ENCODE measurements at places on chromosomes 7 and 10.

- no peak for DNase-seq
These were observed 23.4 kb upstream of the DMTF1 start for GRCh38 chr7:87128861-87129267.

- DNase-seq = no peak
These were observed 146.8 kb downstream of the CELF2 start for GRCh38 chr10:11164551-11164802.

DNA sequence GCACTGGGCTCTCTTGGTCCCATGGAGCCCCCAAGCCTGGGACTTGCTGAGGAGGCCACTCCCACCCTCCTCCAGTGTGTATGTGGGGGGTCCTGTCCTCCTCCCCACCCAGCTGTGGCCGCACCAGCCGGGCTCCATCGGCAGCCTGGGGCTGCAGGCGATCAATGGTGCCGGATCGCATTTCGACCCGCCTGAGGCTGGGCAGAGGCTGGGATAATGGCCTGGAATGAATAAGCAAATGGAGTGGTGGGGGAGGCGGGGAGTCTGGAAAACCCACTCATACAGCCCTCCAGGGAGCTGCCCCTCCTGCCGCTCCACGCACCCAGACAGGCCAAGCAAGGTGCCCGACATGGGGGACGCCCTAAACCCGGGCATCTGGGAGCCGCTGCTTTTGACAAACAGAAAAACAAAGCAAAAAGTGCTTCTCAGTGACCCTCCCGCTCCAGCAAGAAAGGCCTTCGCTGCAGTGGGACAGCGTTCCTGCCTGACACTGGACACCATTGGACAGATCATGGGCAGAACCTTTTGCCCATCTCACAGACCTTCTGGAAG lies 160.5 kb downstream of the NRF1 start:
- no peak for DNase-seq

GRCh38 chr10:44862006-44862751 lies 49.0 kb upstream of the TMEM72 start:
- no peak for DNase-seq

- no peak for DNase-seq
These were observed 95.0 kb downstream of the UBE3C start for GRCh38 chr7:157233677-157234076.

DNA sequence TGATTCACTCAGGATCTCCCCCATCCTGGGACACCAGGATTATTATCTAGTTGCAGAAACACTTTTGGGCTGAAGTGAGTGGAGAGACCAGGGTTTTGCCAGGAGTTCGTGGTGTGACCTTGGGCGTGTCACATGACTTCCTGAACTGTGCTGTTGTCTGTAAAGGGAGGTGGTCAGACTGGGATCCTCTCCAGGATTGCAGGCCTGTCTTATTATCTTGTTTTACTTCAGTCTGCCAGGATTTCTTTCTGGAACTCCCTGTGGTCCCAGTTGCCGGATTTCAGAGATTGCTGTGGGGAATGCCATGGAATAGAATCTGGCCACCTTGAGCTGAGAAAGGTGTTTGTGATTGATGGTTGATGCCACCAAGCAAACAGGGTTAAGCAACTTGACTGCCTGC lies 35.8 kb downstream of the CRCP start:
- DNase-seq = no peak

- DNase-seq = no peak
These were observed 811 bp downstream of the GPC2 start for GRCh38 chr7:100176096-100177044.

- no peak for DNase-seq
These were observed 4.3 kb downstream of the PFKP start for GRCh38 chr10:3071405-3072198.

- no peak for DNase-seq
These were observed 27.8 kb downstream of the ENTPD1 start for GRCh38 chr10:95783741-95784140.

- no peak for DNase-seq
These were observed 36.4 kb upstream of the FERD3L start for GRCh38 chr7:19181634-19182033.

DNA sequence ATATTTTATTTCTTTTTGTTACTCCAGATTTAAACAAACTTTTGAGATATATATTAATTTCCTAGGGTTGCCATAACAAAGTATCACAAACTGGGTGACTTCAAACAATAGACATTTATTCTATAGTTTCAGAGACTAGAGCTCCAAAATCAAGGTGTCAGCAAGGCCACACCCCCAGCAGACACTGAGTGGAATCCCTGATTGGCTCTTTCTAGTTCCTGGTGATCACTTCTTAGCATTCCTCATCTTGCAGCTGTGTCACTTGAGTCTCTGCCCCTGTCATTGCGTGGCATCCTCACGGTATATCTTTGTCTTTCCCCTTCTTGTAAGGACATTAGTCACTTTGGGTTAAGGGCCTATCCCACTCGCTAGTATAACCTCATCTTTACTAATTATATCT lies 7.6 kb upstream of the SLC26A3 start:
- no peak for DNase-seq

DNA sequence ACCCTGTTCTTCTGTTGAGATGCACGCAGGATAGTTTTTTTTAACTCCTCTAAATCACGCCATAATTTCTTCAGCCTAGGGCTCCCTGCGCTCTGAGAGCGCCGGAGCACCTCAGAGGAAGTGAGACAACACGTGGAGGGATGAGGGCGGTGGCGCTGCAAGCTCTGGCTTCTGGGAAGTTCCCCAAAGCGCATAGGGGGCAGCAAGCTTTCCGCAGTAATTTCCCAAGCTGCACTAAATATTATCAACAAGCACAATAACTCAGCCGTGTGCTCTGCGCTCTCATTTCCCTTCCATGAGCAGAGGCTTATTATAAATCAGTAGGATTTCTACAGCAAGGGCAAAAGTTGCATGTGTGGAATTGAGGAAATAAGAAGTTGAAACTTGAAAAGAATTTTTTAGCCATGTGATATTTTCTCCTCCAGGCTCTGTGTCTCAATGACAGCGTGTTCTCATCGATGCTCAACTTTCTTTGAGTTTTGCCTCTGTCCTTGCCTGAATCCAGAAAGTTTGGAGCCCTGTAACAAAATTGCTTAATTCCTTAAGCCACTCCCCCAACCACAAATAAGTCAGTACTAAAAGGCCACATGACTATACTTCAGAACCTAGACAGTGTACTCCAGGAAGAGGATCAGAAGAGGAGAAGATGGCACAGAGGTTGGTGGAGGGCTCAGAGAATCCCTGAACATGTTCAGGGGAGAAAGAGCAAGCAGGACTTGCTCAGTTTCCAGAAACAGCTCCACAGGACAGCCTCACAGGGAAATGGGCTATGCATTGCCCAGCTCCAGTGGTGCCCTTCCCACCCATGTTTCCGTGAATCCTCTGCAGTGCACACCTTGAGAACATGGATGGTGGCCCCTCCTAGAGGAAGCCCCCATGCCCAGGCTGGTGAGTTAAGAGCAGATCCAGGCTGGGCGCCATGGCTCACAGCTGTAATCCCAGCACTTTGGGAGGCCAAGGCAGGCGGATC lies 221.5 kb upstream of the GHITM start:
- DNase-seq = no peak

DNA sequence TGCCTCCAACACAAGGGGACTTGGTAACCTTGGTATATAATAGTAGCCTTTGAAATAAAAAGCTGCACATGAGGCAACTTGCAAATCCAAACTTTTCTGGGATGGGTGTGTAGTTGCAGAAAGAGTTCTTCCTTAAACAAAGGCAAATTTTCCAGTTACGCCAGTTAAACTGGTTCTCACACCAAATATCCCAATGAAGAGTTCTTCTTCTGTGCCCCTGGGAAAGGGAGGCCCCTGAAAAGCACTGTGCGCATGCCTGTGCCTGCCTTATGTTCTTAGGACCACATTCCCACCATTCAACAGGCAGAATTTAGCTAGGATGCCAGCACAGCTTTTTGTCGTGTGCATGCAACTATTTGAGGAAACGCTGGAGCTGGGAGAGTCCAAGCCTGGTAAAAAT lies 164.8 kb upstream of the SLC25A13 start:
- DNase-seq = no peak

DNA sequence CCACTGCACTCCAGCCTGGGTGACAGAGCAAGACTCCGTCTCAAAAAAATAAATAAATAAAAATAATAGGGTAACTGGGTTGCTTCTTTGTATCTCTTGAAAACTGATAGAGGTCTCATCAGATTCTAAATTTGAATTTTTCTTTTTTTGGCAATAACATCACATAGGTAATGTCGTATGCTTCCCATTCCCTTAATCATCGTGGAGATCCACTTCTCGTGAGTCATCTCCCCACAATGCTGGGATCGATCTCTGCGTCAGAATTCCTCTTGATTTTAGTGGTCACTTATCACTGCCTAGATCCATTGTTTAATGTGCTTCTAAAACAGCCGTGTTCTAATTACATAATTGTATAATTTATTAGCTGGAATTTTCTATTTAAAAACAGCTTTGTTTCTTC lies 70.5 kb upstream of the DNAJB6 start:
- no peak for DNase-seq

DNA sequence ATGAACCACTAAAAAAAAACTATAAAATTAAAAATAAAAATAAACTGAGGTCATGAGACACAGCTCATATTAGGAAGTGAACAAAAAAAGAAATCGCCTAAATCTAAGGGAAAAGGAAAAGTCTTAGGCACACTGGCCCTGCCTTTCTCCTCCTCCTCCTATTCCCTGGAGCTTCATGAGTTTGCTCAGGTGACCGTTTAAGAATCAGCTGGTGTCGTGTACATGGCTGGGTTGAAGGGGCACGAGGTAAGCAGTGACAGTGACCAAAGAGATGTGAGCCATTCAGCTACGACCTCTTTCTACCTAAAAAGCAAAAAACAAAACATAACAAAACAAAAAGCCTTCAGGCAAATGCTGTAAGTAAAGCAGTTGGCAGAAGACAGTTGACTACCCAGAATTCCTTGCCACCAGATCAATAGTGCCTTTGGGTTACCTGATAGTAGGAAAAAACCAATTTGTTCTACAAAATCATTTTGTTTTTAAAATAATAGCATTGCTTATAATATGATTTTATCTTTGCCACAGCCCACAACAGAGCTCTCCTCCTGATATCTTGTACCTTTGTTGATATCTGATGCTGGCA lies 135.4 kb downstream of the DOCK4 start:
- DNase-seq = no peak

GRCh38 chr10:115844591-115844990 lies 428.4 kb downstream of the GFRA1 start:
- no peak for DNase-seq

DNA sequence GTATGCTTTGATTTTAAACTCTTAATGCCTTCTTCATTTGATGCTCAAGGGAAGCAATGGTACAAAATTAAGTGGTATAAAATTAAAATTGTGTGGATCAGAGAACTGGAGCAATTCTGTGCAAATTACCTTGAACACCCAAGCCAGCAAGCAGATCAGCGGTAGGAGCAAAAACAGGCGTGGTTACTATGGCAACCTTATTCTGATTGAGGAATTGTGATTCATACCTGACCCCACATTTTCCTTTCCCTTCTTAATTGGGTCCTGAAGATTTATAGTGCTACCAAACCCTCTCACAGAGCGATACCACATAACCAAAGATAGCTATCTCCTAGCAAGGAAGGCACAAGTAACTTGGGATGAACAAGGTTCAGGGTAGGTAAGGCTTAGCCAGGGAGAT lies 72.5 kb upstream of the FZD1 start:
- DNase-seq = no peak

- DNase-seq = no peak
These were observed 91.7 kb downstream of the COL13A1 start for GRCh38 chr10:69893271-69893900.

DNA sequence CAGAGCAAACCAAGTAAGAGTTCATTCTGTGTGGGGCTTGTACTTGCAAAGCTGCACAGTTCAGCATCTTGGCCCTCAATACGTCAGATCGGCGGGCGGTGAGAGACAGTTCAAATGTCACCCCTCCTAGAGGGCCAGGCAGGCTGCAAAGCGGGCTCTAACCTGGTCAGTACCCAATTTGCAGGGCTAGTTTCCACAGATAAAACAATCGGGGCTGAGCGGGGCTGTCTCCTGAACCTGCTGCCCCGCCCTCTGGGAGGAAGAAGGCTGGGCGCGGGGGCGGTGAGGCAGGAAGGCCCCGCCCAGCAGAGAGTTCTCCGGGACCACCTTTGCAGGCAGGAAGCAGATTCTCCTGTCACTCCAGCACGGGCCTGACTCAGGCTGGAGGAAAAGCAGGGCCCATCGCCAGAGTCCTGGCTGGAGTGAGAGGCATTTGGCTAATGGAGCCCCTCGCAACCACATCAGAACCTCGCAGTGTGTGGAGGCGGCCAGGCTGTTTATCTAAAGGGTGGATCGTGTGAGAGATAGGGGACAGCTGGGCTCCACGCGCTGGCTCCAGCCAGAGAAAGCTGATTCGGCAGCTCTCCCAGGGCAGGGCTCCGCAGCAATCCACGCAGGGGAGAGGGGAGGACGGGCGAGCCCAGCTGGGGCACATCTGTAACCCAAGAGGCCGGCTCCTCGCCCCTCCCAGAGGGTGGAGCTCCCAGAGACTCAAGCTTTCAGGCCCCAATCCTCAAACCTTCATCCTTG lies 83.1 kb downstream of the SH3PXD2A start:
- no peak for DNase-seq

DNA sequence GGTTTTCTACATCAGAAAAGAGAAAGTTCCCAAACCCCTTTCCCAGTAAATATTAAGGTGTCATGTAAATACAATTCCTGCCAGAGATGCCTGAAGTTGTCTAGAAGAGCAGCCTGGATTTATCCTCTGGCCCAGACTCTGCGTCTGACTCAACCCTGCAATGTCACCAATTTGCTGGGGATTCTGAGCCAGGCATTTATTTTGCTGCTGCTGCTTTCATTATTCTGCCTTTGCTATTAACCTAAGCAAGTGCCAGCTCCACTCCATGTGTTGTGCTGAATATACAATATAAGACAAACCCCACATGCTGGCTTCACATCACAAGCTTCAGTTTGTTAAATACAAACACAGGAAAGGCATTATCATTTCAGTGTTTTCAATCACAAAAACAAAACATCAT lies 59.1 kb downstream of the ELAPOR2 start:
- no peak for DNase-seq

DNA sequence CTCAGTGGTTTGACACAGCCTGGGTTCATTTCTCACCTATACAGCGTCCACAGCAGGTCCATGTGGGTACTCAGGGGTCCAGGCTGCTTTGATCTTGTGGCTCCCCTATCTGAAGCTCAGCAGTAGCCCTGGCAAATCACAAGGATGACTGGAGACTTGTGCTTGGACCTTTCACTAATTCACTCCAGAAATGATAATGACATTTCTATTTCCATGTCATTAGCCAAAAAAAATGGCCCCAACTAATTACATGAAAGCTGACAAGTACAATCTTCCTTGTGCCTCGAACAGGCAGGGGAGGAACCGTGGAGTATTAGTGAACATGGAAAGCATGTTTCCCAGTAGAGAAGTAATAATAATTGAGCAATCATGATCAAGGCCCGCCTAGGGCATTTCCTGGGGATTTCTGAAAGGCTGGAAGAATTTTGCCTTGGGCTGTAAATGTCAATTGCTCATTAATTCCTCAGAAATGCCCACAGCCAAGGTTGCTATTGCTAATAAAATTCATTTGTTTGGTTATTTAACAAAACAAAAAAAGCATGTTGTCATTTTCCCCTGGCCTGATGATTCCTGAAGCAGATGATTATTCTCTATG lies 586.1 kb downstream of the SDK1 start:
- no peak for DNase-seq

- DNase-seq = no peak
These were observed 47.2 kb downstream of the ANKIB1 start for GRCh38 chr7:92292981-92293380.
